ENCODE measurements at places on chromosomes 1 and 21.

DNA sequence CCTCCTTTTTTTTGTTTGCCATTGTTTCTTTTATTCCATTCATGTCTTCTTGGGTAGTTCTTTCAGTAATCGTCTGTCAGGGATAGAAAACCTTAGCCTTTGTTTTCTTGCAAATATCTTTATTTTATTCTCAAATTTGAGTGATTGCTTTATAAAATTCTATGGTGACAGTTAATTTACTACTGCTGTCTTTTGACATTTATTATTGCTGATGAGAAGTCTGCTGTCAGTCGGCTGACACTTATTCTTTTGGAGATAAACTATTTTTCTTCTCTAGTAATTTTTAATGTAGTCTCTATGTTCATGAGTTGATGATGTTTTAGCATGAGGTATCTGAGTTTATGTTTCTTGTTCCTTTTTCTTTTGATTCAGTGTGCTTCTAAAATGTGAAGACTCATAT is 983.8 kb downstream of the TTLL7 start:
- DNase-seq, result no peak

DNA sequence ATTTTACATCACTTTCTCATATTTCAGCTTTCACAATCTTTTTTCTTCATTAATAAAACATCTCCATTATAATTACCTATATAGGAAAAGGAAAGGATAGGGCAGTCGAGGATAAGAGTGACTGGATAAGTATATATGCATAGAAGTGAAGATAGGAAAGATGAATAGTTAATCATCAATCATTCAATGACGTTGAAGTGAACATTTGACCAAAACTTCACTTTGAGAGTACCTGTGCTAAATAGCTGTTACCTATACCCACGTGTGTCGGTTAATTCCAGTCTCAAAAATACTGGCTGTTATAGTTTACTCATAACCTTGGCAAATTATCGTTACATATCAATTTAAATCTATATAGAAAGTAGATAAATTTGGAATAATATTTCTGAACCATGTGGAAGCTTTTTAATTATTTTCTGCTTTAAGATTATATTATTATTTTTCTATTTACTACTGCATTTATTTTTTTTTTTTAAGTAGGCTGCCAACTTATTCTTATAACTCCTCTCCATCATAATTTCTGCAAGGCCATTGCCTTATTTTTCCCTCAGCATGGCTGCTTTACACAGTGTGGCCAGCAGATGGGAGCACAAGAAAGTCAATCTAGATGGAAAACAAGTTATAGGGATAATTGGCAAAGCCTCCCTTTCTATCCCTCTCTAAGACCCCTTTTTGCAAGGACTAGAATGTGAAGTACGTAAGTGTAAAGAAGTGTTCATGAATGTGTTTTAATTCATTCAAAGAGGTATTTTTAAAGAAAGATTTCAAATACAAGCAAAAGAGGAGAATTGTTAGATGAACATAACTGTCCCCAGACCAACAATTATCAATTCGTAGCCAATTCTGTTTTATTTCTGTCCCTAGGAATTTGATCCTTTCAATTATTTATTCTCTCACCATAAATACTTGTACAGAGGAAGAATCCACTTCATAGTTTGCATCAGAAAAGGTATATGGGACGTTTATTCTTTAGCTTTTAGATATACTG is 290.4 kb downstream of the KCNT2 start:
- DNase-seq, result peak; percentile 39

GRCh38 chr21:39612233-39613040 is at the start of gene B3GALT5:
B3GALT5 (plus strand) TSS chr21:39612940; CDS start chr21:39660560, 47,620 bp downstream.
- DNase-seq, result no peak

DNA sequence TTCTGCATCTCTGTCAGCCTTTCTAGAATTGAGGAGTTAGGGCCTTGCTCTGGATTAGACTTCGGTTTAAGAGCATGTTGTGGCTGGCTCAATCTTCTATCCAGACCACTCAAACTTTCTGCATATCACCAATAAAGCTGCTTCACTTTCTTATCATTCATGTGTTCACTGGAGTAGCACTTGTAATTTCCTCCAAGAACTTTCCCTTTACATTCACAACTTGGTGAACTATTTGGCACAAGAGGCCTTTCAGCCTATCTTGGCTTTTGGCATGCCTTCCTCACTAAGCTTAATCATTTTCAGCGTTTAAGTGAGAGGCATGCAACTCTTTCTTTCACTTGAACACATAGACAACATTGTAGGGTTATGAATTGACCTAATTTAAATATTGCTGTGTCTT is 3.6 kb upstream of the HORMAD1 start:
- DNase-seq, result no peak

GRCh38 chr1:217018648-217019047 is 295.4 kb upstream of the ESRRG start:
- DNase-seq, result no peak

DNA sequence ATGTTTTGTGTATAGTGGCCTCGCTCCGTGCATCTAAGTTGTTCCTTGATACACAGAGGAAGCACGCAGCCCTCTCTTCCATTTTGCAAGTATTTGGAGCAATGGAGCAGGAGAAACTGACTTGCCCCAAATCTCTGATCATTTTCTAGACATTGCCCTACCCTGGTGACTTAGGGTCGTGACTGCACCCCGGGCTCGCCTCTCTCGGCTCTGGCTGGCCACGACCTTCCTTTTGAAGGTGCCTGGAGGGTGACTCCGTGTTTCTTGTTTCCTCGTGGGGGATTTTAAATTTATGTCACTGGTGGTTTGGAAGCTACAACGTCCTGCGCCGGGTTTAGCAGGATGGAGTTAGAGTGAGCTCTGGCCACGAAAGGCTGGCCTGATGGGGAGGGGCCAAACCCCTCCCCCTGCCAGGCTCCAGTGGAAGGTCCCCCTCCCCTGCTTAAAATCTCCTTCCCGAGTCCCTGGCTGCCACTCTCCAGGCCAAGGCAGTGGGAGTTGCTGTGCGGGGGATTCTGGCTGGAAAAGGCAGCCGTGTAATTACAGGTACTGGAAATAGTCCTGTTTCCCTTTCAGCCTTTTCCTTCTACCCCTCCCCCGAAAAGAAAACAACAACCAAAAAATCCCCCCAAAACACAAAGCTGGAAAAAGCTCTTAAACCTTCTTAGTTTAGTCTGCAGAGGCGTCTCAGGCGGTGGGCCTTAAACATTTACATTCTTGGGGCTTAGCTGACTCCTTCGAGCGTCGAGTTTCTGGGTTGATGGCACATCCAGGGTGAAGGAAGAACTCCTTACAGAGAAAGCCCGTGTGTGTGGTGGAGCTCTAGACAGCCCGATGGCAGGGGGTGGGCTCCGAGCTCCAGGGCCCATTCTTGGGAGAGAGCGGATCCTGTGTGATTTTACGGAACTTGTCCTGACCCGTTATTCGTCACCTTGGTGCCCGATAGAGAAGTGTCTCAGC is 28.1 kb downstream of the SPSB1 start:
- DNase-seq, result no peak

DNA sequence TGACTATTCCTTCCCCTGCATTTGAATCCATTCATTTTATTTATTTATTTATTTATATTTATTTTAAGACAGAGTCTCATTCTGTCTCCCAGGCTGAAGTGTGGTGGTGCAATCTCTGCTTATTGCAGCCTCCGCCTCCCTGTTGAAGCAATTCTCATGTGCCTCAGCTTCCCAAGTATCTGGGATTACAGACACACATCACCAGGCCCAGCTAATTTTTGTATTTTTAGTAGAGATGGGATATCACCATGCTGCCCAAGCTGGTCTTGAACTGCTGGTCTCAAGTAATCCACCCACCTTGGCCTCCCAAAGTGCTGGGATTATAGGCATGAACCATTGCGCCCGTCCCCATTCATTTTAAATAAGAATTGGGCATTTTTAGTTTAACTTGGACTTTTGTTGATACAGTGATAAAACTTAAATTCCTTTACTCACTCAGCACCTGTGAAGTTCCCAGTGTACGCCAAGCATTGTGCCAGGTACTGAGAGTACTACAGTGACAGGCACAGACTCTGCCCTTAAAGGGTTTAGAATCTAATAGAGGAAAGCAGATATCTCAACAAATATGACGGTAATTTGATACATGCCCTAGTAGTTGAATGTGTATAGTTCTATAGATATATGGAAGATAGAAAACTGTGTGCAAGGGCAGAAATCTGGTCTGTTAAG is 90.5 kb downstream of the PTPRC start:
- no peak for DNase-seq

DNA sequence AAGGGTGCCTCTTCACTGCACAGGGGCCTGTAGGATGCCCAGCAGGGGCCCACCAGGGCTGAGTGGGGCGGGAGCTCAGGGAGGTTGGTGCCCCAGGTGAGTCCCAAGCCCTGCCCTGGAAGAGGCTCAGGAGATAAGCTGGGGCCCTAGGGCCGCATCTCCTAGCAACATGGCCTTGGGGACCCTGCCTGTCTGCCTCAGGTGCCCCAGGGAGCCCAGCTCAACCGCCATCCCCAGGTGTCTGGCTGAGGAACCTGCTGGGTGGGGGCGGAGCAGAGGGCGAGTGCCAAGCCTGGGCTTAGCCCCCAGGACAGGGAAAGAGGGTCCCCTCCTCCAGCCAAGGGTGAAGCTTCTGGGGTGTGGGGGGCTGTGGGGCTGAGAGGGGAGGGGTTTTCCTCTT is 54.8 kb downstream of the FOXO6 start:
- no peak for DNase-seq

DNA sequence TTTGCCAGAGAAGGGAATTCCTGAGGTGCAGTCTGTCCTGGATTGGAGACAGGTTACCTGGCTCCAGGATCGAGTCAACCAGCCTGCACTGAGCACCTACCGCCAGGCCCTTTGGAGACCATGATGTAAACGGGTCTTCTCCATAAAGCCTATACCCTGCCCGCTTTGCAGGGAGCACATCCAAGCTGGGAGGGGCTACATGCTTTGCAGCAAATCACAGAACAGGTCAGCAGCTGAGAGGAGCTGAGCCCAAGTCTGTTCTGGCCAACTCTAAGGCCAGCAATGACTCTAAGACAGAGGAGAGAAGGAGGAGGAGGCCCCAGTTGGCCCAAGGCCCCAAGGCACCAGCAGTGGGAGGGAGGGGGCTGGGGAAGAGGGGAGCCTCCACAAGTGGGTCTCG is 15.5 kb upstream of the RSPO1 start:
- no peak for DNase-seq

DNA sequence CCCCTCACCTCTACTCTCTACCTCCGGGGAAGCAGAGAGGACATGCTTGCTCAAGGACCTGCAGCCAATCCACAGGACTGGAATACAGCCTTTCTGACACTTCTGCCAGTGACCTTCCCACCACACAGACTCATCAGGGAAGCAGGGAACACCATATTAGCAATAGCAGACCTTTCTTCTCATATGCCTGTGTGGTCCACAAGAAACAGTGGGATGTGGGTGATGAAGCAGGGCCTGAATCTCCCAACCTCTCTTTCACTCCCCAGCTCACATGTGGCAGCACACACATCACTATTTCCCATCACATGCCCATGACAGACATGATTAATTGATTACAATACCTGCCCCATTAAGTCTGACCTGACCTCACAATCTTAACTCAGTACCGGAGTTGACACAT is 695.1 kb downstream of the MATN1 start:
- DNase-seq, result no peak

Data from hindlimb muscle (tissue), 1 donor.